Activated CD8-positive, alpha-beta memory T cell treated with anti-CD3 and anti-CD28 coated beads, Interleukin-2, amount 10 ng/mL, durations not matched to agents 7 days and 5 days (primary cell): ENCODE measurements at places on chromosomes 1 and 21.

- H3K27ac ChIP-seq, result no peak overlapping the region
- H3K27me3 ChIP-seq, result no peaks in the 10 kb centered on the region
- H3K4me3 ChIP-seq, result no peak overlapping the region
- no peaks in the 10 kb centered on the region for H3K36me3 ChIP-seq
- DNase-seq, result no peak
- H3K4me1 ChIP-seq, result no peaks in the 10 kb centered on the region
Observed at GRCh38 chr1:245108909-245109308, 45.9 kb upstream of the KIF26B start.

DNA sequence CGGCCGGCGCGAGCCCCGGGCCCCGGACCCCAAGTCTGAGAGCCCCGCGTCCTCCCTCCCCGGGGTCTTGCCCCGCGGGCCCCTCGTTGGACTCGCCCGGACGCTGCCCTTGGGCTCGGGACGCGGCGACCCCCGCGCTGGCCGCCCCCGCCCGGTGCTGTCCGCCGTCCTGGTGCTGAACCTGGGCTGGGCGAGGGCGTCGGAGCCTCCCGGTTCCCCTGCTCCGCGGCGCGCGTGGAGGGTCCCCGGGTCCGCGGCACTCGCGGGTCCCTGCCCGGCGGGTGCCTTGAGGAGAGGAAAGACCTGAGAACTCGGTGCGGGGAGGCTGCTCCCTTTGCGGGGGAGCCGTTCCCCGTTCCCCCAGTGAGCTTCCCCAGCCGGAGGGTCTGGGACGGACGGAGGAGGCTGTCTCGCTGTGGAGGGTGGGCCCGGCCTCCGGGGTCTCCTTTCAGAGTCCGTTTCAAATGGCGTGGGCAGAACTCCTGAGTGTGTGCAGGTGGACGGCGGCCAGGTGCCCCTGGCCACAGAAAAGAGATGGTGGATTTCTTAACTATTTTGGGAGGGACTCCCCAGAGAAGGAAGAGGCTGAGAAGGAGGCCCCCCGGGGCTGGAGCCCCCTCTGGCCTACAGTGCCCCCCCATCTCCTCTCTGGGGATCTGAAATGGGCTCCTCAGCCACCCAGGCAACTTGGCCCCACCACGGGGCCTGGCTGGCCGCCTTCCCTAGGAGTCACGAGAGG, 595 bp downstream of the GABRD start:
- H3K27me3 ChIP-seq, result peaks cover 46% of the 10 kb centered on the region
- no peak overlapping the region for H3K4me3 ChIP-seq
- peaks cover 2% of the 10 kb centered on the region for H3K36me3 ChIP-seq
- no peak overlapping the region for H3K27ac ChIP-seq

GRCh38 chr1:218301217-218301616, 16.1 kb downstream of the RRP15 start:
- DNase-seq, result no peak
- no peak overlapping the region for H3K27ac ChIP-seq
- H3K36me3 ChIP-seq, result peaks cover 6% of the 10 kb centered on the region
- peaks cover 17% of the 10 kb centered on the region for H3K4me1 ChIP-seq

- H3K4me1 ChIP-seq, result no peaks in the 10 kb centered on the region
- no peak for DNase-seq
- no peak overlapping the region for H3K27ac ChIP-seq
- H3K36me3 ChIP-seq, result no peaks in the 10 kb centered on the region
- no peaks in the 10 kb centered on the region for H3K27me3 ChIP-seq
Observed at GRCh38 chr1:196493881-196494280, 114.4 kb downstream of the KCNT2 start.

- no peak overlapping the region for H3K4me3 ChIP-seq
- H3K4me1 ChIP-seq, result no peaks in the 10 kb centered on the region
- H3K27me3 ChIP-seq, result no peaks in the 10 kb centered on the region
- no peak for DNase-seq
- H3K36me3 ChIP-seq, result no peaks in the 10 kb centered on the region
- H3K27ac ChIP-seq, result no peak overlapping the region
Observed at GRCh38 chr1:55860798-55861519, 645.8 kb upstream of the USP24 start.

DNA sequence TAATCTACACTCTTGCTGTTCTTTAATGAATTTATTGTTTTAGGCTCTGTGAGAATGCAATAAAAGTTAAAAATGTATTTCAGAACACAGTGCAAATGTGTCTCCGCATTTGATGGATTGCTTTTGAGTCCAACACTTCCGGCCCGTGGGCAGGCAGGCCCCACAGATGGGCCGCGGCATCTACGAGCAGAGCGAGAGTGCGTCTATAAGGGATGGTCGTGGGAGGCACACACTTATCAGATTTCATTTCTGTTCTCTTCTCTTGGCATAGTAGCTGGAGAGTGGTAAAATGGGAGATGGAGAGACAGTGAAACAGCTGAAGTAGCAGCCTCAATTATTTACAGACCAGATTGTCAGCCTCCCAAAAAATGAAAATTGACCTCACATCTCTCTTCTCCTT, 134.2 kb downstream of the NAV1 start:
- no peak overlapping the region for H3K4me3 ChIP-seq
- no peaks in the 10 kb centered on the region for H3K36me3 ChIP-seq
- H3K27ac ChIP-seq, result no peak overlapping the region
- DNase-seq, result no peak
- peaks cover 9% of the 10 kb centered on the region for H3K27me3 ChIP-seq

DNA sequence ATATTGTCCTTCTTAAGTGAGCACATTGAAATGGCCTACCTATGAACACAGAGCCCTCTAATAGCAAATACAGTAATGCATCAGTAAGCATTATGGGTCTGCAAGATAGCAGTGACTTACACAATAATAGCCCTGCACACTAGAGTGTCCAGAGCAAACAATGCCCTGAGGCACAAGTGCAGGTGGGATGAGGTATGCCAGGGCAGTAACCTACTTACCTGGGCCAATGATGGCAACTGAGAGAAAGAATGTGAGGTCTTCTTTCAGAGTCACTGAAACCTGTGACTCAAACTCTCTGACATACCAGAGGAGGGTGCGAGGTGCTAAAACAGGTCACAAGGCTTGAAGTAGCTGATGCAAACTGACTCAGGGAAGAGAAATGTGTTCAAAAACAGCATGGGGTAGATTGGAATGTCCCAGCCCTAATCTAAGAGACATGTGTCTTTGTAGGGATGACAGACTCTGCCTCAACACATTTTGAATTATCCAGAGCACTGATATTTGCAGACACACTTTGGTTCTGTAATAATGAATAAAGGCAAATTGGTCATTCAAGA, 168.5 kb upstream of the RUNX1 start:
- no peaks in the 10 kb centered on the region for H3K27me3 ChIP-seq
- H3K4me3 ChIP-seq, result no peak overlapping the region
- peaks cover 2% of the 10 kb centered on the region for H3K36me3 ChIP-seq

DNA sequence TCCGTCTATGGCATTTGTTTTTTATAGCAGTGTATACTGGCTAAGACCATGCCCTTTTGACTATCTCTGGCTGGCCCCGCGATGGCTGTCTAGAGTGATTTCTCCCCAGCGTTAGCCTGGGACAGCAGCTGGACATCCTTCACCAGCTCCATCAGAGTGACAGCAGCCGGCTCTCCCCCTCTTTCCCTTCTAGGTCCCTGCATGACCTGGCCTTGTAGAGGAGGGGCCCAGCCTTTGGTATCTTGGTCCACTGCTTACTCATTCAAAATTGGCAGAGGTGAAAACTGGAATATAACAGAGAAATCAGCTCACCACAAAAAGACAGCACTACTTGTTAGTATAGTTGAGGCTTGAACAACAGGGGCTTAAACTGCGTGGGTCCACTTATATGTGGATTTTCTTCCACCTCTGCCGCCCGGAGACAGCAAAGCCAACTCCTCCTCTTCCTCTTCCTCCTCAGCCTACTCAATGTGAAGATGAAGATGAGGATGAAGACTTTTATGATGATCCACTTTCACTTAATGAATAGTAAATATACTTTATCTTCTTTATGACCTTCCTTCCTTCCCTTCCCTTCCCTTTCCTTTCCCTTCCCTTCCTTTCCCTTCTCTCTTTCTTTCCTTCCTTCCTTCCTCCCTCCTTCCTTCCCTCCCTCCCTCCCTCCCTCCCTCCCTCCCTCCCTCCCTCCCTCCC, 29.4 kb upstream of the B3GALNT2 start:
- H3K27me3 ChIP-seq, result no peaks in the 10 kb centered on the region
- H3K4me3 ChIP-seq, result no peak overlapping the region
- H3K36me3 ChIP-seq, result no peaks in the 10 kb centered on the region

GRCh38 chr1:203992440-203992839, 80.5 kb upstream of the SOX13 start:
- no peaks in the 10 kb centered on the region for H3K36me3 ChIP-seq
- H3K4me1 ChIP-seq, result no peaks in the 10 kb centered on the region
- H3K27ac ChIP-seq, result no peak overlapping the region
- peaks cover 14% of the 10 kb centered on the region for H3K27me3 ChIP-seq
- no peak for DNase-seq
